ENCODE measurements at places on chromosomes 1 and 21. TPM values are rescaled to one million over a fixed set of nuclear protein-coding genes. Genes with fewer than 3 reads are reported as not detected.

DNA sequence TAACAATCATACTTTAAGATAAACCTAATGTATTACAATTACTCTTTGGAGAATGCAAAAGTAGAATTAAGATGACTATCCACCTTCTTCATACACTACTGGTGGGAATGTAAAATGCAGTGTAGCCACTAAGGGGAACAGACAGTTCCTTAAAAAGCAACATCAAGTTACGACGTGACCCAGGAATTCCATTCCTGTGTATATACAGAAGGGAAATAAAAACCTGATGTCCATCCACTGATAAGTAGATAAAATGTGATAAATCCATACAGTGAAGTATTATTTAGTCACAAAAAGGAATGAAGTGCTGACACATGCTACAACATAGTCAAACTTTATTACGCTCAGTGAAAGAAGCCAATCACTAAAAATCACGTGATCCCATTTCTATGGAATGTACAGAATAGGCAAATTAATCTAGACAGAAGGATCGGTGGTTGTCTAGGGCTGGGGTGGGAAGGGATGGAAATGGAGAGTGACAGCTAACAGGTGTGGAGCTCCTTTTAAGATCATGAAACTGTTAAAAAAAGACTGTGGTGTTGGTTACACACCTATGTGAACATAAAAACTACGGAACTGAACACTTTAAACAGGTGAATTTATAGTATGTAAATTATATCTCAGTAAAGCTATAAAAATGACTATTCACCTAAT is 42.1 kb downstream of the NRIP1 start:
- peak; percentile 62 for DNase-seq

DNA sequence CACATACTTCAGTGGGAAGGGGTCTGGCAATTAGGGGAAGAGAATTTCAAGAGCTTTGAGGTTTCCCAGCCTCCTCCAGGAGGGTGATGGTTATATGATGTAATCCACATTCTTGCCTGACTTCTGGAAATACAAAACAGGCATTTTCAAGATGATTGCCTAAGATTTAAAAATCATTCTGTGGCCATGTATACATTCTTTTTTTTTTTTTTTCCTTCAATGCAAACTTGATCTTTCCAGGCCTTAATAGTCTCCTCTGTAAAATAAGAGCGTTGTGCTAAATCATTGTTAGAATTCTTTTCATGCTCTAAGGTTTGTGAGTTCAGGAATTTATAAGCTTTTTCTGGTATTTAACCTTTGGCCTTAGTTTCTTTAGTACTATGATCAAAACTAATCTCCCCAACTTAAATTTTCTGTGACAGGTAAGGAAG is 192.3 kb upstream of the HMCN1 start:
- no peak for DNase-seq

GRCh38 chr1:9774712-9775679 is 48.8 kb downstream of the CLSTN1 start:
- no peak for DNase-seq

DNA sequence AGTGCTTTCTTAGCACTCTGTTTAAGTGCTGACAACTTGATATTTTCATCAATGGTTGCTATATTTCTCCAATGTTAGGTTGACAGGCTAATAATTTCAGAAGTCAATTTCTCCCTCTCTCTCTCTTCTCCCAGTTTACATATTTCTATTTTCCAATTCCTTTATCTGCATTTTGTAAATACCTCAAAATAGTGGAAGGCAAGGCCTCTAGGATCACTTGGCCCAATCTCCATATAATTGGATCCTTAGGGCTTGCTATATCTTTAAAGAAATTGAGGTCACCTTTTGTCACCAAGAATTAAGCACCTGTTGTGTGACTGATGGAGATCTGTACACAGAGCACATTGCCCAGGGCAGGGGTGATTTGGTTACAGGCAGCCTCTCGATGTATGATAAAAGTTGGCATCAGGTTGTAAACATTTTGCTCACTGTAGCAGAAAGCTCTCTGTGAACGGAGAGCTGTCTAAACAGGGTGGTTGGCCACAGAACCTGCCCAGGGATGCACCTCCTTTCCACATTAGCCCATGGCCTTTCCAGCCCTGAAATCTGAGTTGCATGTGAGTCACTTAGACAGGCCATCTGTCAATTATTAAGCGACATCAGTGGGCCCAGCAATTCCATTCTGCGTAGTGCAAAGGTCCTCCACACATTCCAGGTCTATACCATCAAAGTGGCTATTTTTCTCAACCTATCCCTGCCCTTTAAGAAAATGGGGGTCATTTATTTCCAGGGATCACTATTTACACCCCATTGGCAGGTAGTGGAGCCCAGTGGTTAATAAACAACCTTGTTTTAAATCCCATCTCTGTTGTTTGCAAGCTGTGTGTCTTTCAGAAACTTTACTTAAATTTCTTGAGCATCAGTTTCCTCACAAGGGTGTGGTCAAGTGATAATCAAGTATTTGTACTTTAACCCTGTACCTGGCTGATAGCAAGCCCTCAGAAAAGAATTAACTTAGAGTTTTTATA is 29.1 kb upstream of the IRF2BP2 start:
- peak; percentile 80 for DNase-seq

- DNase-seq, result peak; percentile 73
Measured at GRCh38 chr1:157090196-157090647, 9.4 kb downstream of the ETV3L start.

DMAP1 gene
- total RNA-seq, result 34.0 TPM
